ENCODE measurements at places on chromosomes 4 and X. TPM values are rescaled to one million over a fixed set of nuclear protein-coding genes. Genes with fewer than 3 reads are reported as not detected.

The SMR3B gene
- not detected for polyA plus RNA-seq

The PYURF gene
- polyA plus RNA-seq = 62.0 TPM

The CXCL9 gene
- polyA plus RNA-seq = 0.22 TPM

The UCHL1 gene
- polyA plus RNA-seq = 1.7 TPM

The ATP10D gene
- polyA plus RNA-seq = 9.4 TPM

The DDIT4L gene
- polyA plus RNA-seq = 0.12 TPM

The FAM114A1 gene
- 13.5 TPM for polyA plus RNA-seq

All from esophagus (tissue), 2 donors.